Suprapubic skin (tissue), 4 donors: ENCODE measurements at places on chromosomes 11 and 22. TPM values are rescaled to one million over a fixed set of nuclear protein-coding genes. Genes with fewer than 3 reads are reported as not detected.

CEND1 gene
- not detected for total RNA-seq

GRCh38 chr22:24486501-24486921, 8.6 kb upstream of the UPB1 start:
- no peak overlapping the region for H3K27ac ChIP-seq
- no peak overlapping the region for H3K4me3 ChIP-seq
- H3K27me3 ChIP-seq = no peaks in the 10 kb centered on the region
- H3K36me3 ChIP-seq = no peaks in the 10 kb centered on the region
- peaks cover 9% of the 10 kb centered on the region for H3K4me1 ChIP-seq

- peak overlapping the region; percentile 34 for H3K27ac ChIP-seq
- H3K36me3 ChIP-seq = no peaks in the 10 kb centered on the region
- no peaks in the 10 kb centered on the region for H3K27me3 ChIP-seq
Observed at GRCh38 chr22:21816787-21817496, 50.5 kb downstream of the MAPK1 start.

DNA sequence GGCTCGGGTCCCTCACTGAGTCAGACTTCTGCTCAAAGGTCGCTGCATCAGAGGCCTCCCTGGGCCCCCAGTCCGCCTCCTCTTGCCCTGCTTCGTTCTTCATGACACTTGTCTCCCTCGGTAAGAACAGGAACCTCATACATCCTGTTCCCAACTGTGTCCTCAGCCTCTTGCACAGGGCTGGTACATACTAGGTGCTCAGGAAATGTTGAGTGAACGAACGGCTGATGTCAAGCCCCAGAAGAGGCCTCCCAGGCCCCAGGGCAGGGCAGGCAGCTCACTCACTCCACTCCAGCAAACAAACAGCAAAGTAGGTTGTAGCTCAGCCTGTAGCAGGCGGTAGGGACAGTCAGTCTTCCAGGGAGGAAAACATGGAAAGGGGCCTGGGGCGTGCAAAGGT, 17.2 kb downstream of the SYNGR1 start:
- H3K4me1 ChIP-seq = peaks cover 45% of the 10 kb centered on the region
- no peak overlapping the region for H3K4me3 ChIP-seq
- no peak for DNase-seq
- no peaks in the 10 kb centered on the region for H3K36me3 ChIP-seq

DNA sequence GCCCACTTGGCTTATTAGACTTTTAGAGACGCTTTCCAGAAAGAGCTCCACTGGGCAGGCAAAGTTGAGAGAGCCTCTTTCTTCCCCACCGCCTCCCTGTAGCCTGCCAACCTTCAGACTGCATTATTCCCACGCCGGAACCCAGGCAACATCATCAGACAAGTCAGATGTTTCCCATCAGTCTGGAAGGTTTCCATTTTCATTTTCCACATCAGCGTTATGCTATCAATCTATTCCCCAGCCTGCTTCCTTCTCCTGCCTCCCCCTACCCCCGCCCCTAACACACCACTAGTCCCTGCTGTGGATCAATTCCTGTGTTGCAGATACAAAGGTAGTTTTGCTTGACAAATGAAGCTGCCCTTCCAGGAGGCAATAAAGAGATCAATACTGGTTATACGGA, 184.8 kb downstream of the DSCAML1 start:
- no peak overlapping the region for H3K4me3 ChIP-seq
- DNase-seq = no peak
- H3K36me3 ChIP-seq = no peaks in the 10 kb centered on the region
- H3K4me1 ChIP-seq = no peaks in the 10 kb centered on the region
- no peak overlapping the region for H3K27ac ChIP-seq
- peaks cover 14% of the 10 kb centered on the region for H3K27me3 ChIP-seq

- no peaks in the 10 kb centered on the region for H3K36me3 ChIP-seq
- no peak overlapping the region for H3K27ac ChIP-seq
- peaks cover 65% of the 10 kb centered on the region for H3K27me3 ChIP-seq
- no peak for DNase-seq
- peaks cover 21% of the 10 kb centered on the region for H3K4me1 ChIP-seq
- peak overlapping the region; percentile 49 for H3K4me3 ChIP-seq
Observed at GRCh38 chr11:75667831-75668450, 897 bp downstream of the MAP6 start.

KCNQ1 gene
- total RNA-seq = 0.91 TPM

CD44 gene
- total RNA-seq = 1,425 TPM

DNA sequence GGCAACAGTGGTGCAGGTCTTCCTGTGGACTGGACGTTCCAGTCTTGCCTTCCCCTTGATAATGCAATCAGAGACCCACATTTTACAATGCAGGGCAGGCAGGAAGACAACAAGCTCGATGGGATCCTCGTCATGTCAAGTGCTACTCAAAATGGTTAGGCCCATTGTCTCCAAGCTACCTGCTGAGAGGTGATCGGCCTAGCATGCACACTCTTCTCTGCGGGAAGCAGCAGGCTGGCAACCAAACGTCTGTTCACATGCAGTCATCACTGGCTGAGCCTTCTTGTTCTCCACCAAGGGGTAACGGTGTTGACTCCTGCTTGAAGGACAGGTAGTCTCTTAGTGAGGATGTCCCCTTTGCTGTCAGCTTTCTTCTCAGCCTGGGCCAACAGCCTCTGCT, 25.5 kb upstream of the CD82 start:
- H3K4me1 ChIP-seq = no peaks in the 10 kb centered on the region
- H3K27ac ChIP-seq = no peak overlapping the region
- no peaks in the 10 kb centered on the region for H3K36me3 ChIP-seq
- DNase-seq = no peak
- H3K4me3 ChIP-seq = no peak overlapping the region

- DNase-seq = no peak
- H3K27ac ChIP-seq = peak overlapping the region; percentile 91
- no peaks in the 10 kb centered on the region for H3K27me3 ChIP-seq
- no peaks in the 10 kb centered on the region for H3K36me3 ChIP-seq
Observed at GRCh38 chr11:72792437-72793021, 1.3 kb downstream of the STARD10 start.

DNA sequence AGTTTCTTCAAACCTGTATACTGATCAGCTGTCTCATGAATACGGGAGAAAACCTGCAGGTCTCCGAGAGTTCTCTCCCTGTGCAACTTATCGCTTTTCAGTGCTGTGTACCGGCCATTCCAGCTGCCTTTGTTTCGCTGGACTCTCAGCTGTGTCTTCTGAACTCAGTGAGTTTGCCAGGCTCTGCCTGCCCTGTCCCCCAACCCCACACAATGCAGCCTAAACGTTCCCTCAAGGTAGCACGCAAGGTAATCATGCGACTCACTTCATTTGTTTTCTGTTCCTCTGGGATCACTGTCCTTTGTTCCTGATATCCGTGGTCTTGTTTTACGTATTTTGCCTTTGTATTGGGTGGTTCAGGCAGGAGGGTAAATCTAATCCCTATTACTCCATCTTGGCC, 13.5 kb downstream of the RBM7 start:
- peaks cover 8% of the 10 kb centered on the region for H3K4me1 ChIP-seq
- H3K36me3 ChIP-seq = peaks cover 10% of the 10 kb centered on the region
- no peak for DNase-seq
- no peaks in the 10 kb centered on the region for H3K27me3 ChIP-seq

KLHL35 gene
- total RNA-seq = 3.0 TPM

BATF2 gene
- total RNA-seq = 0.30 TPM

GRCh38 chr22:20887375-20887774, 28.6 kb downstream of the SNAP29 start:
- H3K4me1 ChIP-seq = peaks cover 5% of the 10 kb centered on the region
- no peak overlapping the region for H3K4me3 ChIP-seq
- DNase-seq = no peak
- no peaks in the 10 kb centered on the region for H3K27me3 ChIP-seq

GRCh38 chr11:34333787-34334186, 24.0 kb downstream of the ABTB2 start:
- no peak overlapping the region for H3K27ac ChIP-seq
- no peak overlapping the region for H3K4me3 ChIP-seq
- no peak for DNase-seq
- H3K27me3 ChIP-seq = no peaks in the 10 kb centered on the region
- no peaks in the 10 kb centered on the region for H3K36me3 ChIP-seq
- H3K4me1 ChIP-seq = peaks cover 8% of the 10 kb centered on the region

SORL1 gene
- 42.8 TPM for total RNA-seq

DNA sequence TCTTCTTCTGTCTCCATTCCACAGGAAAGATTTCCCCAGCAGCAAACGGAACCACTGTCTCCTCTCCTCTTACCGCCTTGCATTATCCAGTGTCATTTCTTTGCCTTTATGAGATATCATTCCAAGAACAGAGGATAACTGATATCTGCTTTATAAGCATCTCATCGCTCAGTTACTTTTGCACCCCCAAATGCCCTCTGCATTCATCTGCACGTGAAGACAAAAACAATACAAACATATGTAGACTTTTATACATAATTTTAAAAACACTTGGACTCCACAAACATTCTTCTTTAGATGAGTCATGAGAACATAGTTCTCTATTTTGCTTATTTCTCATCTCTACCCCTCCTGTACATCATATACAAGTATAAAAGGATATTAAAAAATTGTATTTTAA, 512 bp upstream of the OR51T1 start:
- no peak overlapping the region for H3K4me3 ChIP-seq
- no peaks in the 10 kb centered on the region for H3K27me3 ChIP-seq
- no peak overlapping the region for H3K27ac ChIP-seq
- H3K36me3 ChIP-seq = no peaks in the 10 kb centered on the region
- no peak for DNase-seq

DNA sequence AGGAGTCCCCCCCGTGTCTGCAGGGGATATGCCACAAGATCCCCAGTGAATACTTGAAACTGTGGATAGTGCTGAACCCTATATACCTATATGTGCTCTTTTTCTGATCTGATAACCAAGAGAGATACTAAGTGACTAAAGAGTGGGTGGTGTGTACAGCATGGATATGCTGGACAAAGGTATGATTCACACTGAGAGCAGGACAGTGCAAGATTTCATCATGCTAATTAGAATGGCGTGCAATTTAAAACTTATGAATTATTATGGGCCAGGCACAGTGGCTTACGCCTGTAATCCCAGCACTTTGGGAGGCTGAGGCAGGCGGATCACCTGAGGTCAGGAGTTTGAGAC, 90.2 kb upstream of the ALKBH3 start:
- H3K4me1 ChIP-seq = no peaks in the 10 kb centered on the region
- H3K27me3 ChIP-seq = no peaks in the 10 kb centered on the region
- no peak for DNase-seq
- no peak overlapping the region for H3K4me3 ChIP-seq
- no peak overlapping the region for H3K27ac ChIP-seq
- H3K36me3 ChIP-seq = no peaks in the 10 kb centered on the region

- no peak overlapping the region for H3K4me3 ChIP-seq
- no peak for DNase-seq
- H3K4me1 ChIP-seq = peaks cover 32% of the 10 kb centered on the region
Observed at GRCh38 chr22:24422102-24422665, 5.2 kb upstream of the ADORA2A start.

GPHA2 gene
- total RNA-seq = not detected

- peaks cover 6% of the 10 kb centered on the region for H3K27me3 ChIP-seq
- H3K4me1 ChIP-seq = peaks cover 46% of the 10 kb centered on the region
- DNase-seq = no peak
- H3K27ac ChIP-seq = no peak overlapping the region
Observed at GRCh38 chr11:125072961-125073590, 10.0 kb downstream of the SLC37A2 start.

DNA sequence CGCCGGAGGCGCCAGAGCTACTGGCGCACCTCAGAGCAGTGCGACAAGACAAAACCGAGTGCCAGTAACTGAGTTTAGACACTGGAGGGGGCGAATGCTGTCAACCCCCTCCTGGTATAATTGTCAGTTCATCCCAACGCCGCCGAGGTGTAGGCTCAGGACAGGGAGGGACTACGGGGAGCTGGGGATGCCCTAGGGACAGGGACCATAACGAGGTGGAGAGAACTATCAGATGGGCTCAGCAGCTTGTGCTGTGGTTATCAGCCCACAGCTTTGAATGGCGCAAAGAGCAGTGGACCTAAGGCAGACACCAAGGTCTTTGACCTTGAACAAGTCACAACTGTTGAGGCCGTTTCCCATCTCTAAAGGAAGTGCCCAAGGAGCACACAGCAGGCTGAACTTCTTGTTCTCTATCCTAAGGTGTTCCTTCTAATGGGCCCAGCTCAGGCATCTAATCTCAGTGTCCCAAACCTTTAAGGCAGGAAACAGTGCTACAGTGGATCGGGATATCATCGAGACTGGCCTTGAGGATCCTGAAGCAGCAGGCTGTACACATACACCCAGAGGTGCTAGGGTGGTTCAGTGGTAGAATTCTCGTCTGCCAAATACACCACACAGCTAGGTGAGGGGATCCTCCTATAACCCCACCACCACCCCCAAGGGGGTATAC, 958 bp upstream of the TUT1 start:
- no peaks in the 10 kb centered on the region for H3K27me3 ChIP-seq
- DNase-seq = no peak
- H3K4me3 ChIP-seq = peak overlapping the region; percentile 88
- H3K4me1 ChIP-seq = peaks cover 38% of the 10 kb centered on the region
- H3K36me3 ChIP-seq = peaks cover 53% of the 10 kb centered on the region
- H3K27ac ChIP-seq = peak overlapping the region; percentile 95

SEZ6L gene
- 1.5 TPM for total RNA-seq

CSRP3 gene
- not detected for total RNA-seq

PHF21B gene
- total RNA-seq = not detected

- peak overlapping the region; percentile 57 for H3K27ac ChIP-seq
- H3K36me3 ChIP-seq = peaks cover 6% of the 10 kb centered on the region
- peaks cover 27% of the 10 kb centered on the region for H3K4me1 ChIP-seq
- no peak for DNase-seq
- H3K27me3 ChIP-seq = no peaks in the 10 kb centered on the region
Observed at GRCh38 chr11:9802291-9802861, 138.5 kb downstream of the SWAP70 start.

GRCh38 chr11:64777449-64778222, 706 bp downstream of the SF1 start:
- peaks cover 40% of the 10 kb centered on the region for H3K36me3 ChIP-seq
- peak overlapping the region; percentile 76 for H3K4me3 ChIP-seq
- peaks cover 40% of the 10 kb centered on the region for H3K4me1 ChIP-seq
- DNase-seq = peak; percentile 89
- H3K27me3 ChIP-seq = no peaks in the 10 kb centered on the region
- peak overlapping the region; percentile 98 for H3K27ac ChIP-seq

- H3K36me3 ChIP-seq = peaks cover 8% of the 10 kb centered on the region
- H3K27me3 ChIP-seq = no peaks in the 10 kb centered on the region
- H3K4me1 ChIP-seq = peaks cover 19% of the 10 kb centered on the region
- H3K4me3 ChIP-seq = no peak overlapping the region
- H3K27ac ChIP-seq = peak overlapping the region; percentile 30
- no peak for DNase-seq
Observed at GRCh38 chr22:29093501-29094300, 20.9 kb downstream of the KREMEN1 start.

DNA sequence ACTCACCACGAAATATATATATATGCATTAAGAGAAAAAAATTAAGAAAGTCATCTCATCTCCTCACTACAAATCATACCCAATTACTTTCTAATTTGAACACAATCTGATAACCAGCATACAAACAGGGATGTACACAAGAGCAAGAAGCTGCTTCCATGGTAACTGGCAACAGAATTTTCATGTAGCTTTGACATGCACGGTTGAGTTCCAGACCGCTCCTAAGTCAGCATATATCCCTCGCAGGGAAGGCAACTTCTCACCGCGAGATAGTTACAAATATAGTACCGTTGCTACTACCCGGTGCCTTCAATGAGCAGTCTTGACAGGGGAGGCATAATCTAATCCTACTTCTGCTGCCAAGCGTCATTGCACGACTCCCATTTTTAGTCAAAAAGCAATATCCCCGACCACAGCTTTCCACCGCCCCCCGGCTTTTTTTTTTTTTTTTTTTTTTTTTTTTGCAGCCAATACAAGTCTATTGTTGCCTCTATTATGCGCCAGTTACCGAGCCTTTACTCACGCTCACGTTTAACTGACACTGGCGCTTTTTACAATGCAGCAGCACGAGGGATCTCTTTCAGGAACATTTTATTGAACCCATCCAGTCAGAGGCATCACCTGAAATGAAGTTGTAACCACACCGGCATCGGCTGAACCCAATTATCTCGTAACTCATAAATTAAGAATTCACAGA, 2.2 kb downstream of the CADM1 start:
- H3K4me1 ChIP-seq = peaks cover 22% of the 10 kb centered on the region
- no peaks in the 10 kb centered on the region for H3K36me3 ChIP-seq
- no peak for DNase-seq
- peaks cover 27% of the 10 kb centered on the region for H3K27me3 ChIP-seq
